Left renal pelvis (tissue), 4 donors: ENCODE measurements at places on chromosomes 7 and 10. TPM values are rescaled to one million over a fixed set of nuclear protein-coding genes. Genes with fewer than 3 reads are reported as not detected.

Gene SLC4A2
- 127 TPM for polyA plus RNA-seq

Gene PLEKHS1
- polyA plus RNA-seq = 0.05 TPM

Gene TM9SF3
- polyA plus RNA-seq = 178 TPM

Gene SORBS1
- polyA plus RNA-seq = 30.8 TPM

Gene GRIFIN
- not detected for polyA plus RNA-seq

DNA sequence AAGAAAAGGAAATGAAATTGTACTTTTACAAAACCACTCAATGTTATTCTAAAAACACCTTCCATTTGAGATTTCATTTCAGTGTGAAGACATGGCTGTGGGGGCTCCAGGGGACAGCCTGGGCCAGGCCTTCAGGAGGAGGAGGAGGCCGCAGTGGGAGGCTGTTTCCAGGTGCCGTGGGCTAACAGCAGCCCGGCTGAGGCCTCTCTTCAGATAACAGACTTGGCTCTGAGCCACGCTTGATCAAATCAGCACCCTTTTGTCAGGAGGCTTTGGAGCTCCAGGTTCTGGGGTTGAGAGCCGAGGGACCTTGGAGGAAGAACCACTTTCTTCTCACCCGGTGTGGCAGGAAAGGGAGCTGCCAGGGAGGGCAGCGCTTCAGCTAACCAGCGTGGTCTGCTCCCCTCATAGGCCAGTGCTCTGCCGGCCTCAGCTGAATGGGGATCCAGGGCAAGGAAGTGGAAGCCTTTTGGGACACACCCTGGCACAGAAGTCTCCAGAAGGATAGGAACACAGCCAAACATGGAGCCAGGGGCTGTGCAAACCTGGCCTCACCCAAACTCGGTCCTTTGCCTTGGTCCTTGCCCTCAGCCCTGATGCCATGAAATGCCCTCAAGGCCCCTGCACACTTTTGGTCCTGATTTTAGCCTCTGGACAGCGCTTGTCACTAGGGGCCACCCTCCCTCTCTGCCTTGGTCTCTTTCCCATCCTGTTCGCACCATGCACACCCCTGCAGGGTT, 23.5 kb upstream of the CHST15 start:
- no peak for DNase-seq

GRCh38 chr10:30870896-30871295, 160.8 kb downstream of the ZNF438 start:
- DNase-seq = no peak

DNA sequence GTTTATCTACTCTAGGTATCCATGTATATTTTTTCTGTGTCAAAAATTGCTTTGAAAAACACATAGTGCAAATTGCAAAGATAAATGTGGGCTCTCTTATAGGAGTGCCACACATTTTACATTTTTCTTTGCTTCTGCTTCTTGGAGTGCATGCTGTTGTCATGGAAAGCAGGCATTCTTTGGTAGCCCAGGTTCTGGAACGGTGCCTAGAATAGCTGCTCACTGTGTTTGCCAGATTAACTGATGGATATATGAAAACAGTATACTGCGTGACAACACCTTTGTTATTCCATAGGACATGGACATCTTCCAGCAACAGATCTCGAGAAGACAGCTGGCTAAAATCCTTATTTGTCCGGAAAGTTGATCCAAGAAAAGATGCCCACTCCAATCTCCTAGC, 13.4 kb downstream of the NIPSNAP2 start:
- no peak for DNase-seq

GRCh38 chr7:116150588-116150987, 59.8 kb upstream of the TES start:
- no peak for DNase-seq

DNA sequence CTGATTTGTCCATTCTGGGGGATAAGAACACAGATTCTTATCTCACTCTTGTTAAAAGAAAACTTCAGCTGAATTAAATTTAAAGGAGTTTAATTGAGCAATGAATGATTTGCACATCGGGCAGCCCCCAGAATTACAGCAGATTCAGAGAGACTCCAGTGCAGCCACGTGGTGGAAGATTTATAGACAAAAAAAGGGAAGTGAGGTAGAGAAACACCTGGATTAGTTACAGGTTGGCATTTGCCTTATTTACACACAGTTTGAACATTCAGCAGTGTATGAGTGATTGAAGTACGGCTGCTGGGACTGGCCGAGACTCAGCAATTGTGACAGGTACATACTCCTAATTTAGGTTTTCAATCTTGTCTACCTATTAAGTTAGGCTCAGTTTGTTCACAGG, 46.5 kb upstream of the FAM20C start:
- DNase-seq = no peak

DNA sequence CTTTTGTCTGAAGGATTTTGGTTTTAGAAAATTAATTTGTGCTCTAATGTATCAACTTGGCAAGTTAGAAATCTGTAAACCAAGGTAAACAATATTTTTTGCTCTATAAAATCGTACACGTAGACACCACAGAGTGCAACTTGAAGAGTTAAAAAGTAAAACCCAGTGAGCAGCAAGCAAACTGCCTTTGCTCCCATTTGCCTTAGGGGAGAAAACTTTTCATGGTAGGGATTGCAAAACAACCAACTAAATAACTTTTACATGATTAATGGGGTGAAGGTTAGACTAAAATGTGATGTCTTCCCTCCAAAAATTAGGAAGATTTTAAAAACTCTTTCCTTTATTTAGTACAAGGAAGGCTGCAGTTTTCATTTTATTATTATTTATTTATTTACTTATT, 224.2 kb upstream of the LYZL1 start:
- no peak for DNase-seq

DNA sequence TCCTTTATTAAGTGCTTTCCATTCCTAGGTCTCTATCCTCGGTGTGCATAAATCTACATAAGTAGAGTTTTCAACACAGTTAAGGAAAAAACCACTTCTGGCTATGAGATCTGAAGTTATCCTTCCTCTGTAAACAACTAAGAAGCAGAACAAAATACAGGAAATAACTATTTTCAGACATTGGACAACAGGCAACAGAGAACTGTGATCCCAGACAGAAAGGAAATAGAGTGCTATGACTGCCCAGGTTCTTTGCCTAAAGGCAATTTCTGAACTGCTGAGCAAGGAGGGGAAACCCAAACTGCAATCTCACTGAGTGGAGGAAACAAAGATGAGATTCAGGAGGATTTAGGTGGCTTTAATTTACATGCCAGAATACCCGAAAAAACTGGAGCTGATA, 285.4 kb downstream of the SNX13 start:
- no peak for DNase-seq
